ENCODE measurements at places on chromosomes 6 and 20.

GRCh38 chr6:148530394-148530953, 187.8 kb downstream of the SASH1 start:
- DNase-seq: no peak

DNA sequence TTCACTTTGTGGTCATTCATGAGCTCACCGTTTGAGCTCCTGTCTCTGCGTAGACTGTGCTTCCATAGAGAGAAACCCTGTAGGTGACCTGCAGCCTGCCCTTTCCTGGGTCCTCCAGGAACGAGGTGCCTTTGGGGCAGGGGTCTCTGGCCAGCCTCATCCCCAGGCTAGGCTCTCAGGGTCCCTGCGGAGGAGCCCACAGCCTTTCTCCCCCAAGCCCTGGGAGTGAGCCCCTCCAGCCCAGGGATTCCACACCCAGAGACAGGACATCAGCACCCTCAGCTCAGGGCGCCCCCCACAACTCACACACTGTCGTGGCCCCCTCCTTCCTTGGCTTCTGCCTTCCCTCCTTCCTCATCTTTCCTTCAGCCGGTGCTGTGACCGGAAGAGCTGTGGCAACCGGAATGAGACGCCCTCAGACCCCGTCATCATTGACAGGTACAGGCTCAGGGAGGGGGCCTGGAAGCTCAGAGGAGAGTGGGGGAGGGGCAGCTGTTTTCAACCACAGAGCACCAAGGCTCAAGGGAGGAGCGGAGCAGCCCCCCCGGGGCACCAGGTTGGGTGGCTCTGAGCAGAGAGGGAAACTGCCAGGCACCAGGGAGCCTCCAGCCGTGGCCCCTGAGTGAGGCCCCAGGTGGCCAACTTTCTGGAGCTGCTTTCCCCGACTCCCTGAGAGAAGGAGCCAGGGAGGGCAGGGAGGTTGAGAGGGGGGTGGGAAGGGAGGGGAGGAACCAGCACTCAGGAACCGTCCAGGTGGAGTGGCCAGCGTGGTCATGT, 16.8 kb downstream of the EBF4 start:
- no peak for DNase-seq

- DNase-seq: no peak
These were observed 40.3 kb downstream of the FYN start for GRCh38 chr6:111832833-111833418.

DNA sequence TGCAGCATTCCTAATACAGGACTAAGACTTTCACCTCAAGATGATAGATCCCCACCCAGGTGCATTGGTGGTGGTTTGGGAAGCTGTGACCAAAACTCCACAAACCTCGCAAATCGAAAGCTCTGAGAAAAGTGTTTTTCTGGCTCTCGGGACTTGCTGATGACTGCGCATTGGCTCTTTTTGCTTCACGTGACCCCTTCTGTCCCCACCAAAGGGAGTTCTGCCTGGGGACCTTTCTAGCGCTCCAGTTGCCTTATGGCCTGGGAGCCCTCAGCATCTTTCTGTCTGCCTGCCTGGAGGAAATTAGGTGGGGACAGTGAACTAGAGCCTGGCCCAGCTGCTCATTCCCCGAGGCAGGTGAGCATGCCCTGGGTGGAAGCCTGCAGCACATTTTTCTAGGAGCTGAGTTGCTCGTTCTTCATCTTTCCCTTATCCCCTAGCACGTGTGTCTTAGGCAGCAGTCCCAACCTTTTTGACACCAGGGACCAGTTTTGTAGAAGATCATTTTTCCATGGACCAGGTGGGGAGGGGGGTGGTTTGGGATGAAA, 90.2 kb downstream of the TXNDC5 start:
- DNase-seq: no peak

DNA sequence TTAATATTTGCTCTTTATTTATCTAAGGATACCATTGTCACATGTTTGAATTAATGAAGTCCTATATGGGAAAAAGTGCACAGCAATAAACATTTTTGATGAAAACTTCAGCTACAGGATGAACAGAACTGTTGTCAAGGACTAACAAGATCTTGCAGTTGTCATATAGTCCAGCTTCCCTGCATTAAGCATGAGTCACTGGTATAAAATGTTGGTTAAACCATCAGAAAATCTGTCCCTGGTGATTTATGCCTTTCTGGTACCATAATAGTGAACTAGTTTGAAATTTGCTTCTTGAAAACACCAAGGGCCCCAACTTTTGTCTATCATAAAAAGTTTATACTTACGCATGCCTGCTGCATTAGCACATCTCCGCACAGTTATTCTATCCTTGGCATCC, 60.4 kb upstream of the RSPO3 start:
- DNase-seq: no peak

GRCh38 chr6:15389084-15389764, 143.4 kb downstream of the JARID2 start:
- DNase-seq: no peak

- DNase-seq: no peak
These were observed 139.1 kb downstream of the BTBD3 start for GRCh38 chr20:12056839-12057238.

DNA sequence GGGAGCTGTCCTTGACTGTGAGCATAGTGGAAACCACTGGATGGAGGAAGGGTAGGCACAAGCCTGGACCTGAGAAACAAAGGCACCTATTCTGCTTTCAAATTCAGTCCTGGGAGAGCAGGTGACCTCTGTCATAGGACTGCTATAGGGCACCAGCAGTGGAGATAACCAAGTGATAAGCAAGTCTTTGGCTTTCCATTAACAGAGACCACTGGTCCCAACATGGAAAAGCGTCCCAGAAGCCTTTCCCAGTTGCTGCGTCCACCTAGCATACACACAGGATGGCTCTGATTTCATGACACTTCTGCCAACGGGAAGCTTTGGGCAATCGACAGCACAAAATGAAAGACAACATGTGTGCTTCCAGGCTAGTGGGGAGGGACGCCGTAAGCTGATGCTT, 8.9 kb downstream of the SLC22A3 start:
- DNase-seq: no peak

- DNase-seq: no peak
These were observed 592.4 kb downstream of the RFPL4B start for GRCh38 chr6:112939563-112939962.

DNA sequence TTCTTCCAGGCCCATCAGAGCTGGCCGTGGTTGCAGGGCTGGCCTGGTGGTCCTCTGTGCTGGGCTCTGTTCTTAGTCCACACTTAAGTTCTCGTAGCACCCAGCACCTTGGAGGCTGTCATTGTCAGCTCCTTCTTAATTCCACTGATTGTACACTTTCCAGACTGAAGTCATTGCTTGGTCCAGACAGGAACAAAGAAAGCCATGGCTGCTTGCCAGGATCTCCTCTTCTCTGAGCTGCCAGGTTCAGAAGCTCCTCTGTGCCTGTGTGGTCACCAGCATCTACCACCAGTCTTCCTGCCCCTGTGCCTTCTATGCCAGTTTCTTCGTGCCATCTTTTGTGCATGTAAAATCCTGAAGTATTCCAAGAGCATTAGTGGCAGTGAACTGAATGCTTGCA, 39.5 kb upstream of the PCMTD2 start:
- no peak for DNase-seq

DNA sequence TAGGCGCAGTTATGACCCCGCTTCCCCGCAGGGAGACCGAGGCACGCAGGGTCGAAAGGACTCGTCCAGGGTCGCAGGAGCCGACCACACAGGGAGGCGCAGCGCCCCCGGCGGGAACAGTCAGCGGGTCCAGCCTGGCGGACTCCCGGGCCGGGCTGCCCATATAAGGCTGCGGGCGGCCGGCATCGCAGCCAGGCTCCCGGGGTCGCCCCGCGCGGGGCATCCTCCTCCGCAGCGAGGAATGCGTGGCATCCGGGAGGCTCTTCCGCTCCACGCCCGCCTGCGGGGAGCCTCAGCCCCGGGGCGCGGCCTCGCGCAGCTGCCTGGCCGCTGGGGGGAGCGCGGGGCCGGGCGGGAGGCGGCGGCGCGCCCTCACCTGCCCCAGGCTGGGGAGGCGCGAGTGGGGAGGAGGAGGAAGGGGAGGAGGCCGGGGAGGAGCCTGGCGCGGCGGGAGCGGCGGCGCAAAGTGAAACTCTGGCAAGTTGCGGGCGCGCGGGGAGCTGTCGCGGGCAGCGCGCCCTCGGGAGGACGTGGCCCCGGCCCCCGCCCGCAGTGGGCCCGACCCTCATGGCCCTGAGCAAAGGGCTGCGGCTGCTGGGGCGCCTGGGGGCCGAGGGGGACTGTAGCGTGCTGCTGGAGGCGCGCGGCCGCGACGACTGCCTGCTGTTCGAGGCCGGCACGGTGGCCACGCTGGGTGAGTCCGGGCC, at the start of gene SYNJ2:
SYNJ2 (plus strand) TSS at position 469 of the 707 bp plus-strand sequence; CDS start at position 568, 99 bp downstream.
- peak; percentile 56 for DNase-seq

DNA sequence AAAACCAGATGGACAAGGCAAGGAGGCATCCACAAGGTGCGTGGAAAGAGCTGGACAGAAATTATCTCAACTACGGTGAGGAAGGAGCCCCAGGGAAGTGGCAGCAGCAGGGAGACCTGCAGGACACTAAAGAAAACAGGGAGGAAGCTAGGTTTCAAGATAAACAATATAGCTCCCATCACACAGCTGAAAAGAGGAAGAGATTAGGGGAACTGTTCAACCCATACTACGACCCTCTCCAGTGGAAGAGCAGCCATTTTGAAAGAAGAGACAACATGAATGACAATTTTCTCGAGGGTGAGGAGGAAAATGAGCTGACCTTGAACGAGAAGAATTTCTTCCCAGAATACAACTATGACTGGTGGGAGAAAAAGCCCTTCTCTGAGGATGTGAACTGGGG, 26.8 kb downstream of the TRMT6 start:
- DNase-seq: no peak

GRCh38 chr20:63612276-63612931, 14.5 kb downstream of the GMEB2 start:
- no peak for DNase-seq

GRCh38 chr6:83770910-83771309, 62.0 kb upstream of the SNAP91 start:
- no peak for DNase-seq

DNA sequence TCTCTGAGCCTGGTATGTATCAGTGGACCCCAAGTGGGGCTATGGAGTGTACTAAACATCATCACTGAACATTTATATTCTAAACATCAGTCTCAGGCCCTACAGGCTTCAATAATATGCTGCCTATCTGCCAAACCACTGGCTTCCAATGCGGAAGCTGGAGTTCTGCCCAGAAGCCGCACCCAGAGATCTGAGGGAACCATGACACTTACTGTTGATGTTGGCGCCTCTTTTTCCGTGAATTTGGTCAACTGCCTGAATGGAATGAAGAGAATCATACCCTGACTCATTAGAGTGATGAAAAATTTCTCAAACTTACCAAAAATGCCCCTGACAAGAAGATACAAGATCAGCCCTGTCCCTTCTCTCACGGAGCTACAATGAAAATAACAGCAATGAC, 66.2 kb downstream of the SLC22A23 start:
- peak; percentile 87 for DNase-seq

DNA sequence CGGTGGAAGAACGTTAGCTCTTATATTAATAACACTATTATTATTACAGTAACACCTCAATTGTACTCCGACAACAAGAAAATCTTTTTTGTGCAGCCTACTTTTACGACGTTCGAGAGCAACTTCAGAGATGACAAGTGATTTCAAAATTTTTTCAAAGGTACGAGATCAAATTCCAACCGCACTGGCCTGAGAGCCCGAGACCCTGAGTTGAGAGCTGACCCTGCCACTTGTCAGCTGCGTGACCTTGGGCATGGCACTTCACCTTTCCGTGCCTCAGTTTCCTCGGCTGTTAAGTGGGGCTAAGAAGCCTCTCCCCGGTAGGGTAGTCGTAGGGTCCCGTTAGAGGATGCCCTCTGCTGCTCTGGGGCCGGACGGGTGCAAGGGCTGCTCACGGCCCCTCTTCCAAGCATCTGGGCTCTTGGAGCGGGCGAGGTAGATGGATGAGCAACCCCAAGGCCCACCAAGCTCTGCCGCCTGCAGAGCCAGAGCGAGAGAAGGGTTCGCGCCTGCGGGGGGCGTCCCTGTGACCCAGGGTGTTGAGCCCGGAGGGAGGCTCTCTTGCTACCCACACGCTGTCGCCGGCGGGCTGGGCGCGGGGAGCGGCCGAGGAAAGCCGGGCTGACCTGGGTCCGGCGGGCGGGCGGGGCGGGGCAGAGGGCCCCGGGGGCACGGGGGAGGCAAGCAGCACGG, 510 bp downstream of the NDRG3 start:
- DNase-seq: peak; percentile 65

DNA sequence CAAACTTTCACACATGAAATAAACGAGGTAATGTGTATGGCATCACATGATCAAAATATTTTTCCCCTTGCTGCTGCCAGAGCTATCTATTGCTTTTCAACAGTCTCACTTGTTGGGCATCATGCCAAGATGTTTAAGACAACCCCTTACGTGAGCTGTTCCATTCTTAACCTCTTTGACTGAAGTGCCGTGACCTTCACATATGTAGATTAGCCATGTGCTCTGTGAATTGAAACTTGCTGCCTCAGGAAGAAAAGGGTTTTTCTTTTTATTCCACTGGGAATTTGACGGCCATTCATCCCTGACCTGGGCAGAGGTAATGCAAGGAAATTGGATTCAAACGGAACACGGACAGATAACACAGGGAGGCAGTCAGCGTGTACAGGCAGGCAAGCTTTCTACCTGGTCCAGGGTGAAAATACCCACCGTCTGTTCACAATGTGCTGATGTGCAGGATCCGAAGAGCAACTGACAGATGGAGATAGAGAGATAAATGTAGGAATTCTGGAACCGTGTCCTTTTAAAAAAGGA, 14.2 kb downstream of the ARID1B start:
- no peak for DNase-seq

GRCh38 chr20:48532028-48532427, 295.8 kb downstream of the PREX1 start:
- DNase-seq: no peak

GRCh38 chr20:8095648-8096572, 36.2 kb upstream of the PLCB1 start:
- no peak for DNase-seq

- no peak for DNase-seq
These were observed 401.8 kb downstream of the PHF3 start for GRCh38 chr6:64037427-64037826.

DNA sequence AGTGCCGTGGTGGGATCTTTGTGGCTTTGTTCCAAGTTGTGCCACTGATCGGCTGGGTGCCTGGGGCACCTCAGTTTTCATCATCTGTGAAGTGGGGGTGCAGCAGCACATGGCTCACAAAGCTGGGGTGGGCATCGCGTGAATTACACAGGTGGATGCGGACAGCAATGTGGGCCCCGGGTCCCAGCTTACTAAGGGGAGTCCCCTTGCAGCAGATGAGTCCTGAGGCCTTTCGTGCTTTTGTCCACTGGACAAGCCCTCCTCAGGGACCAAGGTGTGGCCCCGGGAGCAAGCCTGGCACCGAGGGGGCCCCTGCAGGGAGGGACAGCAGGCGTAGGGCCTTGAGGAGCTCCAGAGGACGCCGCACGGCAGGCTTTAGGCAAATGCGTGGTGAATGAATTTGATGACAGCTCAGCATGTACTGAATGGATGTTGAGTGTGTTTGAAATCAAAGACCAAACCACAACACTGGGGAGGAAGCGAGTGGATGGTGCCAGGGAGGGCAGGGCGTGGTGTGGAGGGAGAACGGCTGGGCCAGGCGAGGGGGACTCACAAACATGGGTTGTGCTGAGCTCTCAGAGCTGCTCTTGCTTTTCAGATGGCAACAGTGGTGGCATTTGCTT, 53.2 kb downstream of the IRF4 start:
- DNase-seq: no peak

- DNase-seq: no peak
These were observed 109.5 kb upstream of the HSF2 start for GRCh38 chr6:122289762-122290539.

- no peak for DNase-seq
These were observed 79.4 kb downstream of the DLGAP4 start for GRCh38 chr20:36385503-36385902.

- DNase-seq: peak; percentile 85
These were observed 57.0 kb upstream of the CD93 start for GRCh38 chr20:23143098-23143497.

GRCh38 chr6:105178110-105178509, 1.7 kb downstream of the POPDC3 start:
- no peak for DNase-seq
